DND-41 (cell line): ENCODE measurements at places on chromosomes 2 and 18.

DNA sequence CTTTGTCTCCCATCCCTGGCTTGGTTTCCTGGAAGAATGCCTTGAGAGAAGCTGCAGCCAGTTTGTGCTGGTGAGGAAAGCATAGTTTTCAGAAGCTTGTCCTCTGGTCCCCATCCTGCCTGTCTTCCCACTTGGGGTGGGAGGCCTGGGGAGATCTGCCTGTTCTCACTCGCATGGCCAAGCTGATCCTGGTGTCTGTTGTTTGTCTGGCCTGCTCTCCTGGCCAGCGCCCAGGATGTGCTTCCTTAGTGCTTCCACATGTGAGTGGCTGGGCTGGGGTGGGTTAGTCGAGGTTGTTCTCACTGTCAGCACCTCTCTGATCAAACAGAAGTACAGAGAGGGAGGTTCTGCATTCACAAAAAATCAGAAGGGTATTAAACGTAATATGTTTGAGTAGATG lies 49.5 kb downstream of the PTPRM start:
- no peak for DNase-seq
- no peaks in the 10 kb centered on the region for H3K36me3 ChIP-seq
- no peaks in the 10 kb centered on the region for H3K4me1 ChIP-seq
- H3K27me3 ChIP-seq = no peaks in the 10 kb centered on the region
- H3K27ac ChIP-seq = no peak overlapping the region

- no peaks in the 10 kb centered on the region for H3K36me3 ChIP-seq
- H3K27ac ChIP-seq = no peak overlapping the region
- no peak overlapping the region for H3K4me3 ChIP-seq
- no peak for DNase-seq
These were observed 1.6 kb downstream of the ST8SIA3 start for GRCh38 chr18:57353940-57354461.

DNA sequence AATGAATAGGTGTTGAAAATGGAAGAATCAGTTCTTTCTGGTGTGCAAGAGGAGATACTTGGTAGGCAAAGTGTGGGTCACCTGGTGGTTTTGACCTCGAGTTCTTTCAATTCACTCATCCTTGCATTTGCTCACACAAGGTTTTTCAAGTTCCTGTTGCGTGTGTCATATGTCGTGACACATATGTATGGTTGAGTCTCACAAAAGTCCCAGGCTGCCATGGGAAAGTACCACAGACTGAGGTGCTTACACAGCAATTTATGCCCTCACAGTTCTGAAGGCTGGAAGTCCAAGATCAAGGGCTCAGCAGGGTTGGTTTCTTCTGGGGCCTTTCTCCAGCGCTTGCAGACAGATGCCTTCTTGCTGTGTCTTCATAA lies 64.4 kb downstream of the NCK2 start:
- no peaks in the 10 kb centered on the region for H3K36me3 ChIP-seq
- H3K4me3 ChIP-seq = no peak overlapping the region
- H3K27me3 ChIP-seq = no peaks in the 10 kb centered on the region
- H3K27ac ChIP-seq = no peak overlapping the region
- no peaks in the 10 kb centered on the region for H3K4me1 ChIP-seq
- DNase-seq = no peak

GRCh38 chr2:88735133-88735532 lies 43.7 kb downstream of the RPIA start:
- no peak for DNase-seq
- no peak overlapping the region for H3K4me3 ChIP-seq
- no peaks in the 10 kb centered on the region for H3K27me3 ChIP-seq
- H3K27ac ChIP-seq = no peak overlapping the region
- no peaks in the 10 kb centered on the region for H3K4me1 ChIP-seq
- H3K36me3 ChIP-seq = peaks cover 43% of the 10 kb centered on the region
